T-helper 1 cell (primary cell): ENCODE measurements at places on chromosomes 2 and 18.

DNA sequence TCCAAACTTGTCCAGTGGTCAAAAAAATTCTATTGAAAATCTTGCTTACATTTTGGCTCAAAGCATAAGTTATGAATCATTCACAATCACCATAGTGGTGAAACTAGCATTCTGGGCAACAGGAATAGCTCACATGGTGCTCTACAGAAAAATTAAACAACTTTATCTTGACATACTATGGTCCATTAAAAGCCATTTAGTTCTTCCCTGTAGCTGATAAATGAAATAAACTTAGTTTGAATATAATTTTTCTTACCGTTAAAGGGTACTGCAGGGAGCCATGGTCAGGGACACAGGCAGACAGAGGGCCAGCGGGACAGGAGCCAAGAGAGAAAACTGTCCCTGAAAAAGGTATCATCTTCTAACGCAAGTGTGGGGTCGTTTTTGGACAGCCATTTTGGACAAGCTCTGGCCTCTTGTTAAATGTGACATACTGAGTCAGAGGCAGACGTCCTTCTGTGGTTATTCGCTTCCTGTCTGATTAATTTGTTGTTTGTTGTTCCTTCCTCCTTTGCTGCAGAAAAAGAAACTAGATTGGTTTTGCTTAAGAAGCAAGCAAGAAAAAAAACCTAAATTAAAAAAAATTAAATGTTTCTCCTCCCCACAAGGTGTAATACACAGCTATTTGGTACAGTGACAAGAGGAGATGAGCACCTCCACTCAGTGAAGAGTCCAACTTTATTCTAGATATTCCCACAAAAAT is at the start of gene WIPF1:
TSS of gene WIPF1 (minus strand) at position 460 of the 703 bp plus-strand sequence. CDS start 12,231 bp downstream, outside the sequence.
- DNase-seq = peak; percentile 39

DNA sequence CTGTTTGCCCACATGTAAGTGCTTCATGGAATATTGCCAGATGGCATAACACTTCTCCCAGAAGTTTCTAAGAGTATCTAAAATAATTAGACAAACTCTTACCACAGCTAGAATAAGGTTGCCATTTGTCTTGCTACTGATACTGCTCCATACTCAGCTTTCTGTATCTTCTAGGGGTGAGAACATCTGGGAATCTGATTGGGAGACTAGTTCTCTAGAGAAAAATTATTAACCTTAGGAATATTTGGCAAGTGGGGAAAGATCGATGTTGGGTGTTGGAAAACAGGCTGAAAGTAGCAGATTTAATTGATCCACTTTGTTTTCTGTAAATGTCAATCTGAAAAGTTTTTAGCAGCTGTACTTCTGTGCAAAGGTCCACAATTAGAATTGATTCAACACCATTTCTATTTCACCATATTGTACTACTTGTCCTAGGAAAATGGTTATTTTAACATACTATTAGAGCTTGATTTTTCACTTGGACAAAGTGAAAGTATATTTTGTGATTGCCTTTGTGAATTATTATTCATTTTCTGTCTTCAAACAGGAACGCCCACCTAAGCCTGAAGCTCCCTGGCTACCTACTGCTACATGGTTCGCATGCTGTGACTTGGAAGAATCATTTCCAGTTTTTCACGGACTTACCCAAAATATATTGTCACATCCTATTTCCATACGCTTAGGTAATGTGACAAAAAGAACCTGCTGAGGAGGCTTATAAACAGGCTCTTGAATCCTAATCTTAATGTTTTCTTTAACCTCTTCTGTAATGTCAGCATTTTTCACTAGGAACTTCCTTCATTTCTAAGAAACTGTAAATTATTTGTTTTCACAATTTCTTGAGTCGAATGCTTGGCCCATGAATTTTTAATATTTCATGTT is 147.7 kb downstream of the TRABD2A start:
- no peak for DNase-seq

DNA sequence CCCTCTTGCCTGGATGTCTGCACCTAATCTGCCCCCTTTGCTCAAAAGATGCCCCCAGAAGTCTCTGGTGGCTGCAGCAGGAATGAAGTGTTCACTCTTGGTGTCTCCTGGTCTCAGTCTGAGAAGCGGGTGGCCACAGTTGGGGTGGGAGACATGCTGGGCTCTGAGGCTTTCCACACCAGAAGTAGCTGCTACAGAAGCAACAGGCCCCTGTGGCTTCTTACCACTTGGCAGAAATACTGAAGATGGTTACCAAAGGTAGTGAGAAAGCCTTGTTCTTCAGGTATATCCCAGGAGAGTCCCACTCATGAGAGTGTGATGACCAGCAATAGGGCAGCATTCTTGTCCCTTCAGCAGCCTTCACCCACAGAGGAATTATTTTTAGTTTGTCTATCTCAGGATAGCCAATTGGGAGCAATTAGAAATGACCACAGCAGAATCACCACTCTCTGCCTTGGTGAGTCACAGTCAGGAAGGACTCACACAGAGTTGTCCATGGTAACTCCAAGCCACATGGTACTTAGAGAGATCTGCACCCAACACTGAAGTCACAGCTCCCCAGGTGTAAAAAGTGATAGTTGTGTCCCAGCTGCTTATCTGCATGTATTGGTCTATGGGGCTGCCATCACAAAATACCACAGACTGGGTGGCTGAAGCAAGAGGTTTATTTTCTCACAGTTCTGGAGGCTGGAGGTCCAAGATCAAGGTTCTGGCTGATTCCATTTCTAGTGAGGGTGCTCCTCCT is 169.8 kb upstream of the ID2 start:
- DNase-seq = no peak

- DNase-seq = no peak
These were observed 29.4 kb upstream of the FN1 start for GRCh38 chr2:215465256-215465655.

GRCh38 chr2:220422676-220423075 is 795.2 kb downstream of the SLC4A3 start:
- no peak for DNase-seq

- no peak for DNase-seq
These were observed 83.3 kb downstream of the RND3 start for GRCh38 chr2:150404147-150404546.

GRCh38 chr2:68901199-68901514 is 30.0 kb upstream of the BMP10 start:
- no peak for DNase-seq

DNA sequence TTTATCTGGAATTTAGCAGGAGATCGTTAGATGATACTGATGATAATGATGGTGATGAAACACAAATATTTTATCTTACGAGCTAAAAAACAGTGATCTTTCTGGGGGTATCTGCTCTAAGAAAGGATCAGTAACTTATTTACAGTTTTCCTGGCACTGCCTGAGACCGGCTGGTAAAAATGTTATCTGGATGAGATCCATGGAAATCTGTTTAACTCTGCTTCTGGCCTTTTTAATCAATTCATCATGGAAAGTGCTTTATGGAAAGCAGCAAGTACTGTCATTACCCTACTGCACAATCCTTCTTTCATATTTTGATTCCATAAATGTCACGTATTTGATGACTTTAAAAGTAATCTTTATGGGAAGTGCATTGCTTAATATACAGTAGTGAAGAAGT is 612.7 kb upstream of the GCFC2 start:
- no peak for DNase-seq

GRCh38 chr2:8605351-8606065 is 76.3 kb upstream of the ID2 start:
- no peak for DNase-seq

GRCh38 chr2:204110751-204111516 is 174.4 kb downstream of the ICOS start:
- no peak for DNase-seq

GRCh38 chr2:193088026-193088425 is 893.3 kb upstream of the TMEFF2 start:
- DNase-seq = no peak

DNA sequence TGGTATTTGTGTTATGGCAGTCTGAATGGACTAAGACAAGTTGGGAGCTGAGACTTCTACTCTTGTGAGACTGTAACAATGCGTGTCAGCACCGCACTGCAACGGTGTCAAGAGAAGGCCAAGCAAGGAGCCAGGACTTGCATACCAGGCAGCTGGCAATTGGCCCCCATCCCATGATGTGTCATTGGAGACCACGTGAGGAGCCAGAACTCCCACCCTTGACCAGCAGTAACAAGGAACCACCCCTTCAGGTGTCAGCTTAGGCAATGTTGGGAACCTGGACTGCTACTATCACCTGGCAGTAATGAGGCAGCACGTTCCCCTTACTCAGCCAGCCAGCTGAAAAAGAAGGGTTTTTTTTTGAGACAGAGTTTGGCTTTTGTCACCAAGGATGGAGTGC is 32.7 kb upstream of the AGFG1 start:
- DNase-seq = no peak

DNA sequence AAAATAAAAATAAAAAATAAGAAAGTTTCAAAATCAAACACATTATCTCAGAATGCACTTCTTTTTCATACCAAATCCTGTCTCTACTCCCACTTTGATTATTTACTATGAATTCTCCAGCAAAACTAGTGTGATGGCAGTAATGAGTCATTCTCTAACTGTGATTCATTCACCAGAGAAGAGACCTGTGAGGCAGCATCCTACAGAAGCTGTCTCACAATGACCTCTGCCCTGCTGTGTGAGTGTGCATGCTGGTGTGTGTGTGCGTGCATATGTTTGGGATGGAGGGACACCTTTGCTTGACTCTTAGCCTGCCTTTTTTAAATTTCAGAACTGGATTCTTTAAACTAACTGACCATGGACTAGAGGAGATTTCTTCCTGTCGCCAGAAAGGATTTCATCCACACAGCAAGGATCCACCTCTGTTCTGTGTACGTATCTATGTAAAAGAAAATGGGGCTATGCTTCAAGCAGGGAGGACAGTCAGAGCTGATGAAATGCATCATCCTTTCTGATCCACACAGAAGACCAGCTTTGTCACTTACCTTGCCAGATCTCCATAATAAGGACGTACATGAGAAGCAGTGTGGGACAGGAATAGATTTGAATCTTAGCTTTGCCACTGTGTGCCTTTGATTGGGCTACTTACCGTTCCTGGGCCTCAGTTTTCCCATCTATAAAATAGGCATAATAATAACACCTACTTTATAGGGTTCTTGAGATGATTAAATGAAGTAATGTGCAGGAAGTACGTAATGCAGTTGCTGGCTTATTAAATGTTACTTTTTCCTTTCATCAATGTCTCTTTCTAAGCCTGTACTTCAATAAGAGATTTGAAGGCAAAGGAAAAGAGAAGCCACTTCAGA is 31.2 kb downstream of the STAMBP start:
- peak; percentile 75 for DNase-seq

DNA sequence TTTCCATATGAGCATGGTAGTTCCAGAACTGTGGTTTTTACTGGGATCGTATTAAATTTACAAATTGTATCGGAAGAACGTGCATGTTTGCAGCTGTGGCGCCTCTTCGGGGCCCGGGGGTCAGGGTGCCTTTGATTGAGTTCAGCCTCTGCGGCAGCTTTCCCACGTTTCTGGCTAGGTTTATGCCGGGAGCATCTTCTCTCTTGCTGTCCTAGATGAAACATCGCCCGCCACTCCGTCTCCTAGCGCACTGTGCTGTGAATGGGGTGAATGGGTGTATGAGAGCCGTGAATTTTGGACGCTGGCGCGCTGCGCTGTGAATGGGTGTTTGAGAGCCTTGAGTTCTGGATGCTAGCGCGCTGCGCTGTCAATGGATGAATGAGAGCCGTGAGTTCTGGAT is 12.3 kb downstream of the PDCD1 start:
- no peak for DNase-seq

GRCh38 chr2:237354892-237355291 is 59.1 kb downstream of the COL6A3 start:
- no peak for DNase-seq

DNA sequence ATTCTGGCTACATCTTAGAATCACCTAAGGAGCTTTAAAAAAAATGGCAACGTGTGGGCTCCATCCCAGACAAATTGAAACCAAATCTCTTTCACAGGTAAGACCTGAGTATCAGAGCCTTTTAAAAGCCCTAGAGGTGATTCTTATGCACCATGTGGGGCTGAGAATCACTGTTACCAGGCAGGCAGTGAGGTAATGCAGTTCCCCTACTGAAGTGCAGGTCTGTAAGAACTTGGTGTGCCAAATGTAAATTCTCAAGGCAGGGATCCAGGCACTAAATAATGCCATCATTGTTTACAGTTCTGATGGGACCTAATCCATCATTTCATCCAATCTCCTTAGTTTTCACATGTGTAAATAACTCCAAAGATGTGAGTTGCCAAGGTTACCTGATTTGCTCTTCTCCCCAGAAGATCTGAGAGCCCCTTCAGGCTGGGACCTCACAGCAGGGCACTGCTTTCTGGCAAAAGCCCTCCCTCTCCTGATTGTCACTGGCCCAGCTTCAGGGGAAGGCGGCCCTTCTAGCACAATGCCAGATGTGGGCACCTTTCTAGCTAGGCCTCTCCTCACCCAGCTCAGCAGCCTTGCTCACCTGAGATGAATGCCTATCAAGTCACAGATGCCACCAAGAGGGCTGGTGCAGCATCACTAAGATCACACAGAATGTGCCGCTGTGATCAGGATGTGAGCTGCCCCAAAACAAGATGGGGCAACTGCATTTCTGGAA is 73.6 kb upstream of the RGPD5 start:
- no peak for DNase-seq

- no peak for DNase-seq
These were observed 72.7 kb upstream of the LYPD6B start for GRCh38 chr2:148965623-148966437.

DNA sequence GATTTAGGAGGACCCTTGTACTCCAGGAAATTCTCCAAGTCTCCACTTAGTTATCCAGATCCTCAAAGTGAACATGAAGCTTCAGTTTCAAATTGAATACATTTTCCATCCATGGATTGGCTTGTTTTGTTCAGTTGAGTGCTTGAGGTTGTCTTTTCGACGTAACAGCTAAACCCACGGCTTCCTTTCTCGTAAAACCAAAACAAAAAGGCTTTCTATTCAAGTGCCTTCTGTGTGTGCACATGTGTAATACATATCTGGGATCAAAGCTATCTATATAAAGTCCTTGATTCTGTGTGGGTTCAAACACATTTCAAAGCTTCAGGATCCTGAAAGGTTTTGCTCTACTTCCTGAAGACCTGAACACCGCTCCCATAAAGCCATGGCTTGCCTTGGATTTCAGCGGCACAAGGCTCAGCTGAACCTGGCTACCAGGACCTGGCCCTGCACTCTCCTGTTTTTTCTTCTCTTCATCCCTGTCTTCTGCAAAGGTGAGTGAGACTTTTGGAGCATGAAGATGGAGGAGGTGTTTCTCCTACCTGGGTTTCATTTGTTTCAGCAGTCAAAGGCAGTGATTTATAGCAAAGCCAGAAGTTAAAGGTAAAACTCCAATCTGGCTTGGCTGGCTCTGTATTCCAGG is at the start of gene CTLA4:
TSS of gene CTLA4 (plus strand) at position 211 of the 640 bp plus-strand sequence. CDS start at position 383, 172 bp downstream.
- no peak for DNase-seq

GRCh38 chr18:576924-577323 is 3.3 kb upstream of the CETN1 start:
- DNase-seq = no peak

DNA sequence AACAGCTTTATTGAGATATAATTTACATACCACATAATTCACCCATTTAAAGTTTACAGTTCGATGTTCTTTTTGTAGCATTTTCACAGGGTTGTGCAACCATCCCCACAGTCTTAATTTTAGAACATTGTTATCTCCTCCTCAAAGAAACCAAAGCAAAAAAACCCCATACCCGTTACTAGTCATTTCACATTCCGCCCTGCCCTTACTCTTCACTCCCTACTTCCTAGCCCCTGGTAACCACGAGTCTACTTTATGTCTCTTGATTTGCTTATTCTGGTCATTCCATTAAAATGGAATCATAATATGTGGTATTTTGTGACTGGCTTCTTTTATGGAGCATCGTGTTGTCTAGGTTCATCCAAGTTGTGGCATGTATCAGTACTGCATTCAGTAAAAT is 137.7 kb downstream of the TANC1 start:
- no peak for DNase-seq
